ENCODE measurements at places on chromosomes 16 and 17. TPM values are rescaled to one million over a fixed set of nuclear protein-coding genes. Genes with fewer than 3 reads are reported as not detected.

The PMFBP1 gene
- total RNA-seq = 0.19 TPM

The CNGB1 gene
- not detected for total RNA-seq

- no peak for DNase-seq
Measured at GRCh38 chr17:34725008-34725407, 145.6 kb downstream of the TMEM132E start.

DNA sequence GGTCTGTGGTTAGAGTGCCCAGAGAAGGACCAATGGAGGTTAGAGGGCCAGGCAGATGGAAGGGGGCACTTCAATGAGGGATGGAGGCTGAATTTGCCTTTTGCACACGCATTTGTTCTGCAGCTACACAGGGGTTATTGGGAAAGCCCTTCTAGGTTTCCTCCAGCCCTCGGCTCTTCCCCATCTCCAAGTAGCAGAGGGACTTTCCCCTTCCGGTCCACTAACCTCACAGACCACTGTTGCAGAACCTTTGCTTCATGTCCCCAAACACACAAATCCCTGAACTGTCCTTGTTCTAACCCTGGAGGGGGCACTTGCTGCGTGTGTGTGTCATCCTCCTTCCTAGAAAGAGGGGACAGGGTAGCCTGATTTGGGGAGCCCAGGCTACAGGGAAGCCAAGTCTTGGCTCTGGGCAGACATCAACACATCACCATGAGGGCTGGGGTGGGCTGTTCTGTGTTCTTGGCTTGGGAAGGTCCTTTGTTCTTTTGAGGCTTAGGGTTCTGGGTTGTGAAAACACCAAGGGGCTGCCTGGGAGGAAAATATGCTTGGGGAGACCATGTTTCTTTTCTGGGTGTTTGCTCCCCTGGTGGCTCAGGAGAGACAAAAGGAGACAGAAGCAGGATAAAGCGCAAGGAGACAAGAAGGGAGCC, 7.3 kb upstream of the NR1D1 start:
- DNase-seq = no peak

DNA sequence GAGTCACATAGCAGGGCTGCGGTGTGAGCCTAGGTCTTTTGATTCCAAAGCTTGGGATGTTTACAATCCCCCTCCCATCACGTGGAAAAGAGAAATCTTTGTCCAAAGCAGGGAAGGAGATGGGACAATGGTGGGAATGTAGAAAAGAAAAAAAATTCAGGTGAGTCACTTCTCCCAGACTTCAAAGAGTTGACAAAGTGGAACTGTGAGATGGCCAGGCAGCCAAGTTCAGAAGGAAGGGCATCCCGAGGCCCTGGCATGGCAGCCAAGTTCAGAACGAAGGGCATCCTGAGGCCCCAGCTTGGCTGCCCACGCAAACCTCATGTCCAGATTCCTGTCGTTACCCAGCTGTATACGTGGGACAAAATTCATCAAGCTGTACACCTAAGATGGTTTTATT, 47.5 kb downstream of the FOXL1 start:
- no peak for DNase-seq

GRCh38 chr17:9521062-9521461, 54.6 kb downstream of the STX8 start:
- no peak for DNase-seq

The AIPL1 gene
- total RNA-seq = not detected

The CES4A gene
- total RNA-seq = 6.2 TPM

The ACAP1 gene
- 14.9 TPM for total RNA-seq

- peak; percentile 60 for DNase-seq
Measured at GRCh38 chr16:27242868-27243590, 25.5 kb downstream of the NSMCE1 start.

DNA sequence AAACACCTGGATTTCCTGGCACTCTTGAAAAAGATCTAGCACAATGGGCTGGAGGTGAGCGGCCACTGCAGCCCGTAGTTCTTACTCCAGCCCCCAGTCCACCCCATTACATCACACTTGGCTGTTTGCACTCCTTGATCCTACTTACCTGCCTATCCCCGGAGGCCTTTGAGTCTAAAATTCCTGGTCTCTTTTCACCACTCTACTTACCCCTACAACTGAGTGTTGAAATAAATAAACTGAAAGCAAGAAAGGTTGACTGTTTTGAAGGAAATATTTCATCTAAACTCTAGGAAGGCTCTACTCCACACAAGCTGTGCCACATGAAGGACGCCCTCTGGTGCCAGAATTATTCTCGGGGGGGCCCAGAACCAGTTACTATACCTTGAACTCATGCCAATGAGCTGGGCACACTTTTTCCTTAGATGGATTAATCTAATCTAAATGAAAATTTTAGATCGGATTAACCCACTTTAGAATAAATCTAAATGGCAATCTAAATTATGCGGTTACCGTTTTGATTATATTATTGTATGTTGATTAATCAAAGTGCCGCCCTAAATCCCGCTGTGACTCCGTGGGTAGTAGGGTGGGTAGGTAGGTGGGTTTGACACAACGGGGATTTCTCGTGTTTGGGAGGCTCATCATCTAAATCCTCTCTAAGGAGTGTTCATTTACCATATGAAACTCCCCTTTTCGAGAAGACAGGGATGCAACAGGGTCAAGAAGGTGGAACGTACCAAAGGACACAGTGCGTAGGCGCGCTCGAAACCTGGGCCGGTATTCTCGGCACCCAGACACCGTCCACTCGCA, 651 bp upstream of the EIF1 start:
- peak; percentile 64 for DNase-seq

- no peak for DNase-seq
Measured at GRCh38 chr17:69503711-69504110, 89.2 kb downstream of the MAP2K6 start.

- no peak for DNase-seq
Measured at GRCh38 chr16:67763066-67763465, 43.3 kb downstream of the RANBP10 start.

DNA sequence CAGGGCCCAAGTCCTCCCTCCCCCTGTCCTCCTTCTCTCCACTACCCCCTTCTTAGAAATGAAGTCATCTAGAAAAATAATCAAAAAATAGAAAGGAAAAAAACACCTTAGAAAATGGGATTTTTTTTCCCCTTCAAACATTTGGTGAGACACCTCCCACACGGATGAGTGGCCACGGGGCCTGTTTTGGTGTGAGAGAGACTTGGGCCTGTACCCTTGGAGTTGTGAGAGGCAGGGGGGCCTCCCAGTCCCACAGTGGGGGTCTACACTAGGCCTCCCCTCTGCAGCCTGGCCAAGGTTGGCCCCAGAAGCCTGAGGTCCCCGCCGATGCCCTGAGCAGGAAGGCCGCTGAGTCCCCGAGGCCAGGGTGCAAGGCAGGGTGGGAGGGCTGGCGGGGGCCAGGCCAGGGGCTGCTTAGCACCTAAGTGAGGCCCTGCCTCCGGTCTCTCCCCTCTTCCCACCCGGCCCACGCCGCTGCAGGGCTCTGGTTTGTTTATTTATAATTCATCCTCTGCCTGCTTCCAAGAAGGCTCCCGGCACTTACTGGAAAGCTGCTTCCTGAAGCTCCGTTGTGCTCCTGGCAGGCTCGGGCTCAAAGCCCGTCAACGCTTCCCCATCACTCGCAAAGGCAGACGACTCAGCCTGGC, 26.4 kb downstream of the NPTX1 start:
- no peak for DNase-seq

DNA sequence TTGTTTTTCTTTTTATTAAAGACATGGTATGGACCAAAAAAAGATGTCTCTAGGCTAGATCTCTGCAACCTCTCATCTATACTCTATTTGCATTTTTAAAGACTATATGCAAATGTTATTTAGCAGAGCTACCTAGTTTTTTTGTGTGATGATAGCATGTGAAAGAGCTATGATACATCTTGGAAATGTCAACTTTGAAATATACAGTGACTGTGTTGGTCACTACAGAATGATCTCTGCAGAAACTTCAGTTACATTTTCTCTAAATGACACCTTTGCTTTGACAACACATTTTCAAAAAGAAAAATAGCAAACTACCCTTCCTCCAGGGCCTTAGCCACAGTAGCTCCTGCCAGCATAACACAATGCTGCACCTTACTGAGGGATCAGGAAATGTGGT, 86.6 kb downstream of the PRKCB start:
- no peak for DNase-seq

DNA sequence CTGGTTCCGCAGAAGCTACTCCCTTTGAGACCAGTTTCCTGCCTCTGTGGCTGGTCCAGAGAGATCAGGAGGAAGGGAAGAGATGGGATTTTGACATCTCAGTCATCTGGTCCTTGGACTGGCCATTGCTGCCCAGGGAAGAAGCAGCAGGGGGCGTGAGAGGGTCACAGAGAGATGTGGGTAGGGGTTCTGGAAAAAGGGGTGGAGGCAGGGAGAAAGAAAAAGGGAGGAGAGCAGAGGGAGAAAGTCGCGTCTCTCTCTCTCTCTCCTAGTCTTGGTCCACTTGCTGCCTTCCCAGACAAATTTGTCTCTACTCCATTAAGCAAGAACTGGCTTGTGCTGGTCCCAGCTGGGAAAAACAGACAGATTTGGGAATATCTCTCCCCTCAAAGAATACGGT, 4.4 kb downstream of the SHBG start:
- peak; percentile 60 for DNase-seq

- DNase-seq = no peak
Measured at GRCh38 chr16:1981398-1981836, at the start of gene NOXO1. Gene NOXO1, minus strand, starts transcription at chr16:1981469. Its CDS starts 290 bp downstream, at chr16:1981179.

DNA sequence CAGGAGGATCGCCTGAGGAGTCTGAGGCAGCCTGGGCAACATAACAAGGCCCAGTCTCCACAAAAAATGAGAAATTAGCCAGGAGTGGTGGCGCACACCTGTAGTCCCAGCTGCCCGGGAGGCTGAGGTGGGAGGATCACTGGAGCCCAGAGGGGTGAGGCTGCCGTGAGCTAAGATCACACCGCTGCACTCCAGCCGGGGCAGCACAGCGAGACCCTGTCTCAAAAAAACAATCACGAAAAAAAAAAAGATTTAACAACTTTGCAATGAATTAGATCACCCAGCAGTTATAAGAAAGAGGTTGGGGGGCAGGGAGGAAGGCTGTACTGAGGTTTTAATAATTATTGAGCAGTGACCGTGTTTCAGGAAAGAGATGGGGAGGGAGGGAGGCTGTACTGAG, 49.4 kb downstream of the RPH3AL start:
- DNase-seq = peak; percentile 10

- no peak for DNase-seq
Measured at GRCh38 chr17:29021226-29021625, 15.4 kb upstream of the SEZ6 start.

The LCMT1 gene
- total RNA-seq = 32.1 TPM

The RNF222 gene
- total RNA-seq = not detected

DNA sequence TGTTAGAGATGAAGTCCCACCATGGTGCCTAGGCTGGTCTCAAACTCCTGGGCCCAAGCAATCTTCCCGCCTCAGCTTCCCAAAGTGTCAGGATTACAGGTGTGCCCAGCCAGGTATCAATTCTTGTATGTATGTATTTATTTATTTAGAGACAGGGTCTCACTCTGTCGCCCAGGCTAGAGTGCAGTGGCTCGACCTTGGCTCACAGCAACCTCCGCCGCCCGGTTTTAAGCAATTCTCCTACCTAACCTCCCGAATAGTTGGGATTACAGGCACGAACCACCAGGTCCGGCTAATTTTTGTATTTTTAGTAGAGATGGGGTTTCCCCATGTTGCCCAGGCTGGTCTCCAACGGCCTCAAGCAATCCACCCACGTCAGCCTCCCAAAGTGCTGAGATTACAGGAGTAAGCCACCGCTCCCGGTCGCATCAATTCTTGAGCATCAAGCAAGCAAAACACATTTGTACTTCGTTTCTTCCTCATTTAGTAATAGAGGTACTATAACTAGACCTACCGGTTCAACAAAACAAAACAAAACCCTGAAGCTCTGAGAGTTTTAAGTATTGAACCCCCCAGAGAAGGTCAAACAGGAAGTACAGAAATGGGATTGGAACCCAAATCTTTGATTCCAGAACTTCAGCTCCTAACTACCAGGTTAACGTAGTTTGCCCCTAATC, 1.0 kb upstream of the ZNF500 start:
- DNase-seq = no peak

The CHST5 gene
- 0.22 TPM for total RNA-seq

The RMI2 gene
- total RNA-seq = 0.48 TPM

GRCh38 chr16:82116535-82116934, 53.5 kb downstream of the MPHOSPH6 start:
- no peak for DNase-seq

The TP53TG3D gene
- total RNA-seq = 0.89 TPM

DNA sequence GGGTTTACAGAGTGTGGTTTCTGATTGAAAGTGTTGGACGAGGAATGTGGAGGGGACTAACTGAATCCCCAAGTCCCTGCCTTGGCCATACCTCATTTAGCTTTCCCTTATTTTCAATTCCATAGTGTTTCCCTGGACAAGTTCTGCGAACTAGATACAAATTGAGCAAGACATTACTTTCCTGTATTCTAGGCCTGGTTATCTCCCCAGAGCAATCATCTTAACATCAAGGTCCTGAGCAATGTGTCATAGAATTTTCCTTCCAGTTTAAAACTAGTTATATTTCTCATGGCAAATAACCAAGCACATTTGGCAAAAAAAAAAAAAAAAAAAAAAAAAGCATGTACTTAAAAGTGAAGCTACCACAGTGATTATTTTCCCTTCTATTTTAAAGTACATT, 330.1 kb downstream of the CDH11 start:
- DNase-seq = no peak

DNA sequence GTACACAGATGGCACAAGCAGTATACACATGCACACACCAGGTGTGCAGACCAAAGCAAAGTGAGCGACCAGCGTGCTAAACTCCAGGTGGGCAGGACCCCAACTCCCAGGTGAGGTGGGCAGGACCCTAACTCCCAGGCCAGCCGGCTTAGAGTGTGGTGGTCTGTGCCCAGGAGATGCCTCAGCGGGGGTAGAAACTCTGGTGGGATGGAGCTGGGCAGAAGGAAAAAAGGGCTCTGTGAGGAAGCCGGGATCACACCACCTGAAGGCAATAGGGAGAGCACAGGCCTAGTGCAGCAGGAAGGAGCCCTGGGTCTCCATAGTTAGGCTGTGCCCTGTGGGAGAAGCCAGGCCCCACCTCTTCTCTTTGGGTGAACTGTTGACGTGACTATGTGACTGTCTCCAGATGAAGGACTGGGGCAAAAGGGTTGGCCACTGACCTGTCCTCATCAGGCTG, 1.6 kb upstream of the FOXJ1 start:
- no peak for DNase-seq

The C16orf96 gene
- 0.11 TPM for total RNA-seq

DNA sequence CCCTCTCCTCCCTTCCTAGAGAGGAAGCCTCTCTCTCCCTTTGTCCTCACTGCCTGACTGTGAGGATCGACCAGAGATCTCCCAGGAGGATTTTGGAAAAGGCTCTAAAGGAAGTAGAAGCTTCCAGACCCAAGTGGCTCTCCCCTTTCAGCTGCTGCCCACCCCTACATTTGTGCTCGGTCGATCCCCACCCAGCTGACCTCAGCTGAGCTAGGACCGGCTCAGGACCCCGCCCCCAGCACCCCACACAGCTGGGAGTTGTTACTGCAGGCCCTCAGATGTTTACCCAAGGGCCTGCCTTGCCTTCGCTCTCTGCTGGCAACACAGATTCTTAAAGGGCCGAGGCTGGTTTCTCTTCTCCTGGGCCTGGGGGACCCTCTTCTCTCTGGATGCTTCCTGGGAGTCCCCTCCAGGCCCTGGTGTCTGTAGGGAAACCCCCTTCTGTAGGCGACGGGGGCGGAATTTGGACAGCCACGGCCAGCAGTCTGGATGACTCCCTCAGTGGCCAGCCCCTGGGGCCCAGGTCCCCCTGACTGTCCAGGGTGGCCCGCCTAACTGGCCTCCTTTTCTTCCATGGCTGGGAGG, 26.9 kb upstream of the TIMP2 start:
- DNase-seq = no peak

The OR4D1 gene
- not detected for total RNA-seq

- no peak for DNase-seq
Measured at GRCh38 chr16:81797443-81797842, 18.4 kb downstream of the PLCG2 start.

The CYGB gene
- 34.2 TPM for total RNA-seq

The TBC1D3I gene
- 0.30 TPM for total RNA-seq

The ABCA10 gene
- total RNA-seq = 6.9 TPM
